ENCODE measurements at places on chromosomes 11 and 22. TPM values are rescaled to one million over a fixed set of nuclear protein-coding genes. Genes with fewer than 3 reads are reported as not detected.

- DNase-seq: peak; percentile 57
Observed at GRCh38 chr11:69646493-69647389, 5.8 kb downstream of the CCND1 start.

DNA sequence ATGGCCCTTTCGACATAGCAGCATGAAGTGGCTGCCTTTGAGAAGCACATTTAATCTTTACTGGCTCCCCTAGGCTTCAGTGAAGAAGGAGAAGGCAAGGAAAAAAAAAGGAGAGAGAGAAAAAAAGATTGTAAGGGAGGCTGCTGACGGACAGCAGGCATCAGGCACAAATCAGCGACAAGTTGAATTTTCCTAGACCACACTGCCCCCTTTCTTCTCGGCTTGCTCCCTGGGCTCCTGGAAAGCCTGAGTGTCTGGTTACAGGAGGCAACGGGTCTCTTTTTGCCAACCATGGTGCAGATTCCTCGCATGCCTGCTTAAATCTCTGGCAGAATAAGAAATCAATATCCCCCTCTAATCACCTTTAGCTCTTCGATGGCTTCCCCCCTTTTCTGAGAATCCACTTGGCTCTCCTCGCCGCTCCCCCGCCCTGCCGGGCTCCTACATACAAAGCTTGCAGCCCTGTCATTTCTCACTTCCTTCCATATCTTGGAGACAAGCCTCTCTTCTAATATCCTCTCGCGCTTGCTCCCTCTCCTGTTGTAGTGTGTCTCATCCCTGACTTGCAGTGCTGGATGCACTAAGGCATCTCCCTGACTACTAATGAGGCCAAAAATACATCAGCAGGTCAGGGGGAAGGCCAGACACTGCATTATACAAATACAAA, 14.3 kb downstream of the BLID start:
- DNase-seq: peak; percentile 89

DNA sequence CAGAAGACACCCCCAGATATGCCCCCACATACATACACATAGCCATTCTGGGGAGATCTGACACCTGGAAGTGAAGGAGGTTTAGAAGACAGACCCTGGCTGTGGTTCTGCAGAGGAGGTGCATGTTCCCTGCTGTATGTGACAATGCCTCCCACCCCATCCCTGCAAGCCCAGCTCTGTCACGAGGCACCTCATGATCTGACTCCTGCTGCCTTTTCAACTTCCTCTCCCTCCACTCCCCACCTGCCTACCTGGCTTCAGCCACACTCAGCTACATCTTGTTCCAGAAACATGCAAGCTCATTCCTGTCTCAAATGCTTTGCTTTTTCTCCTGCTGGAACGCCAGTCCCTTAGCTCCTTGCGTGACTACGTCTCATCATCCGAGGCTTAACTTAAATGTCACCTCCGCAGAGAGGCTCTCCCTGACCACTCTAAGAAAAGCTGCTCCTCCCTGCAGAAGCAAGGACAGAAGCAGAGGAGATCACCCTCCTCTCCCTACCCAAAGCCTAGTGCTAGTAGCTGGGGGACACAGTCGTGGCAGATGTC, 114.5 kb downstream of the FEZ1 start:
- no peak for DNase-seq

GRCh38 chr22:24512043-24512442, 16.9 kb downstream of the UPB1 start:
- no peak for DNase-seq

DNA sequence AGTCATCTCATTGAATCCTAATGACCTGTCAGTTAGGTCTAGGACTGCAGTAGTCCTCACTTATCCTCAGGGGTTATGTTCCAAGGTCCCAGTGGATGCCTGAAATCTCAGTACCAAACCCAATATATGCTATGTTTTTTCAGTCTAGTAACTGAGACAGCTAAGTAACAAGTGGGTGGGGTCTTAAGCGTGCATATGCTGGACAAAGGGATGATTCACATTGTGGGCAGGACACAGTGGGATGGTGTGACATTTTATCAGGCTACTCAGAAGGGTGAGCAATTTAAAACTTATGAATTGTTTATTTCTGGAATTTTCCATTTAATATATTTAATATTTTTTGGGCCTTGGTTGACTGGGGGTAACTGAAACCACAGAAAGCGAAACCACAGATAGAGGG, 29.0 kb downstream of the DDX10 start:
- DNase-seq: no peak

- no peak for DNase-seq
Observed at GRCh38 chr11:120867024-120867423, 156.9 kb upstream of the TBCEL start.

- no peak for DNase-seq
Observed at GRCh38 chr11:64715756-64716472, 7.1 kb downstream of the NRXN2 start.

RHOD gene
- total RNA-seq: 14.6 TPM

C1QTNF5 gene
- total RNA-seq: 23.2 TPM

OR5A1 gene
- not detected for total RNA-seq

DNA sequence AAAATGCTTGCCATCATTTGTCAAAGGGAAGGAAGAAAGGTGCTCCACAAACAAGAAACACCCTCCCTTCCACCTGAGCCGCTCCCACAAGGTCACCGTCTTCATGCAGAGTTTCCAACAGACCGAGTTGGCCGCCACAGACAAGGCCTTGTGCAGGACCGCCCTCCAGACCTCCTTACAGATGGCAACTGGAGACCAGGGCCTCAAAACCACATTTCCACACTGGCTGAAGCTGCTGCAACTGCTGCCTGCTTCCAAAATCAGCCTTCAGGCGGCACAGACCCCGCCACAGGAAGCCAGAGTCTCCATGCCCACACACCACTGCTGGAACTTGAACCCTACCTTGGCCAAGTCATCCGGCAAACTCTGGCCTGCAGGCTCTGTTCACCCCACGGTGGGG, 6.3 kb downstream of the DEAF1 start:
- DNase-seq: no peak

RTN4R gene
- 0.83 TPM for total RNA-seq

DNA sequence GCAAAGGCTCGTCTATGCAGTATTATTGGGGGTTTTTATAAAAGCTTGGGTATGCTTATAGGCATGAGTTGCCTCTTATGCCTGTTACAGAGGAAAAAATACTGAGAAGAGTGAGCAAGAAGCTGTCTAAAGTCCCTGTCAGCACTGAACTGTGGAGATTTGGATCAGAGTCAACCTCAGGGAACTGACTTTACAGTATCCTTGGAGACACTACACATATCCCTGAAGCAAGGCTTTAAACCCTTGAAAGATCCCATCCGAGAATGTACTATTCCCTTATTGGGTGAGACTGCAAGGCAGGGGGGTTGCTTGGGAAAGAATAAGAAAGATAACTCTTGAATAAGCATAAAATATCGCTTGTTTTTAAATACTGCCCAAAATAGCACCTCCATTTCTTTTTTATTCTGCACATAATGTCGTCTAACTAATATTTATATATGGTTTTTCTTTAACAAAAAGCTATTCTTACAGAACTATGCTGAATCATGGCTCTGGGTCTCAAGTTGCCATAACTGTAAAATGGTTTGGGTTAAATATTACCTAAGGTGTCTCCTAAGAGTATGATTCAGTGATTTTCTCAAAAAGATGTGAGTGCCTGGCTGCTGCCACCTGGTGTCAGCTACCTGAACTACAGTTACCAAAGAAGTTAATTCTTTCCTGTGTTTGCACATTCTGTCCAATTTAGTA, 1062.8 kb downstream of the DLG2 start:
- no peak for DNase-seq

Data from sigmoid colon (tissue), 7 donors.